ENCODE measurements at places on chromosomes 5 and 9. TPM values are rescaled to one million over a fixed set of nuclear protein-coding genes. Genes with fewer than 3 reads are reported as not detected.

Gene MEIKIN
- polyA plus RNA-seq, result not detected

Gene ARID3C
- not detected for polyA plus RNA-seq

Gene CBY3
- 0.55 TPM for polyA plus RNA-seq

Gene QRFP
- 0.57 TPM for polyA plus RNA-seq
